NCI-H510A treated with DMSO at 0.1 percent for 48 hours (cell line): ENCODE measurements at places on chromosomes 2 and 18.

GRCh38 chr2:11305958-11306357 is 38.5 kb downstream of the ROCK2 start:
- DNase-seq: no peak

DNA sequence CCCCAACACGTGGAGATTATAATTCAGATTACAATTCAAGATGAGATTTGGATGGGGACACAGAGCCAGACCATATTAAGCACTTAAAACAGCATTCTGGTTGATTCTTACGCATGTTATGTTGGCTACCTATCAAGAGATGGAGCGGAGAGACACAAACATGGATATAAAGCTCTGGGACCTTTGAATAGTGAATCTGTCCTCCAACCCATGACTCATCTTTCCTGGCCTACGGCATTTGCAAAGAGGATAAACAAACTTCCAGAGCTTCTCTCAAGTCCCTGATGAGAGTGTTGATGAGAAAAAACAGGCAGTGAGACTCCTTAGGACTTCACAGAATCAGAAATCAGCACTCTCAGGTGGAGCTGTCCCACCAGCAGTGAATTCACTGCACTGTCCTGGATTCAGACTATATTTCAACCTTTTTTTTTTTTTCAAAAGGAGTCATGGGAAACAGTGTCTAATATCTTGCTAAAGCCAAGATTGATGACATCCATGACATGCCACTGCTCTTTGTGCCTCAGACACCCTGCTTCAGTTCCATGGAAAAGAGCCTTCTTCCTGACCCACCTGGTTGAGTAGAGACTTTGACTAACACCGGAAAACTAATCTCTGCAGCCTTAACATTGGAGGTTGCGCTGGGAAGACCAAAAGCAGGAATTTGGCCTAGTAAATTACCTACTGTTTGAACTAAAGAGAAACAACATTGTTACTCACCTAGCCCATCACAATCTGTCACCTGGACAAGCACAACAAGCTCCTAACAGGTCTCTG is 62.1 kb upstream of the NPAS2 start:
- no peak for DNase-seq

DNA sequence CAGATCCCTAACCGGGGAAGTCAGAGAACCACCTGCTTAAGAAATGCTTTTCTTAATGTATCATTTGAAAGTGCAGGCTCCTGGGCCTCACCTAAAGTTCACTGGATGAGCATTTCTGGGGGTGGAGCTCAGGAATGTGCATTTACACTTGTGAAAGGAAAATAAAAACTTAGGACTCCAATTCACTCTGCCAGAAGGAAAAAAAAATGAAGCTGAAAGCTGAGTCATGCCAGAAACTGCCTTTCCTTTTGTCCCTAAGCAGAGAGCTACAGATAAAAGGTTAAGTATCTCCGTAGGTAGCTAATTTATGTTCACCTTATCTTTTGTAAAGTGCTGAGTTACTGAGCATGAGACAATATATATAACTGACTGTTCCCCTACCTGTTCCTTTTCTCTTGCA is 229.5 kb upstream of the MEX3C start:
- DNase-seq: no peak

DNA sequence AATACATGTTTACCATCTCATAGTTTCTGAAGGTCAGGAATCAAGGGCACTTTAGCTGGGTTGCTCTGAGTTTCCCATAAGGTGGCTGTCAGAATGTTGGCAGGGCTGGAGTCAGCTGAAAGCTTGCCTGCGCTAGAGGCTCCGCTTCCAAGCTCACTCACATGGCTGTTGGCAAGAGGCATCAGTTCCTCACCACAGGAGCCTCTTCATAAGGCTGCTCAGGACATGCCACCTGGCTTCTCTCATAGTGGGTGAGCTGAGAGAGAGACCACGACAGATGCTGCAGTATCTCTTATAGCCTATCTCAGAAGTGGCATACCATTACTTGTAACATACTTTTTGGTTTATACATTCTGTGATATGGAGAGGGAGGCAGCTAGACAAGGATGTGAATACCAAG is 7.2 kb downstream of the HADHB start:
- DNase-seq: no peak

DNA sequence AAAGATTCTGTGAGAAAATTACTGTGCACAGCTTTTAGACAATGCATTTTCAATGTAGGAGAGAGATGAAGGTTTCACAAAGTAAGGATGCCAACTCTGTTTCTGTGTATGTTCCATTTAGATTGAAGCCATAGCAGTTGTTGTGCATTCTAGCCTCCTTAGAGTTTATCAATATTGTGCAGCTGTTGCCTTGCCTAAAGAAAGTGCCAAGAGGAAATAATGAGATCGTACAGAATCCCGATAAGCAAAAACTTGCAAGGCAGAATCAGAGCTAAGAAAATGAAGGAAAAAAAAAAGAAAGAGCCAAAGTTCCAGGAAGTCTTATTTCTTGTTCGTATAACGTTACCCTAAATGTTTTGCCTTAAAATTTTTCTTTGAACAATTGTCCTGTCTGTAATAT is 965.0 kb downstream of the DCDC2C start:
- no peak for DNase-seq
